Hematopoietic multipotent progenitor cell (in vitro differentiated cells): ENCODE measurements at places on chromosomes 1 and 21. TPM values are rescaled to one million over a fixed set of nuclear protein-coding genes. Genes with fewer than 3 reads are reported as not detected.

- no peak for DNase-seq
Observed at GRCh38 chr1:227242811-227243682, 75.2 kb downstream of the CDC42BPA start.

DNA sequence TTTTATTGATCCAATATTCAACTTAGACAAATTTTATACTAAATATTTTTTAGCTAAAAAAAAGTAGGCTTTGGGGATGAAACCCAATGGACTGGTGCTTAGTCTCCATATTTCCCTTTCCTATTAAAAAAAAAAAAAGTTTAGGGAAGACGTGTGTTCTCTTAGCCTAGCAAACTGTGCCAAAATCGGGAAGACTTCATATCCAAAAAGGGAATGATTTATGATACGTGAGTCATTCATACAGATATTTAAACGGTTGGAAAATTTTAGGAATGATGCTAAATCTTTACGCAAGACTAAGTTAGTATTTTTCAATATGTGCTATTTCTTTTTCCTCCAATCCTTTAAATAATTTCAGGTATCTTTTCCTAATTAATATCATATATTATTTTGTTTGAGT lies 50.7 kb downstream of the SPATA17 start:
- DNase-seq: no peak

GRCh38 chr1:181685211-181685610 lies 201.9 kb downstream of the CACNA1E start:
- no peak for DNase-seq

DNA sequence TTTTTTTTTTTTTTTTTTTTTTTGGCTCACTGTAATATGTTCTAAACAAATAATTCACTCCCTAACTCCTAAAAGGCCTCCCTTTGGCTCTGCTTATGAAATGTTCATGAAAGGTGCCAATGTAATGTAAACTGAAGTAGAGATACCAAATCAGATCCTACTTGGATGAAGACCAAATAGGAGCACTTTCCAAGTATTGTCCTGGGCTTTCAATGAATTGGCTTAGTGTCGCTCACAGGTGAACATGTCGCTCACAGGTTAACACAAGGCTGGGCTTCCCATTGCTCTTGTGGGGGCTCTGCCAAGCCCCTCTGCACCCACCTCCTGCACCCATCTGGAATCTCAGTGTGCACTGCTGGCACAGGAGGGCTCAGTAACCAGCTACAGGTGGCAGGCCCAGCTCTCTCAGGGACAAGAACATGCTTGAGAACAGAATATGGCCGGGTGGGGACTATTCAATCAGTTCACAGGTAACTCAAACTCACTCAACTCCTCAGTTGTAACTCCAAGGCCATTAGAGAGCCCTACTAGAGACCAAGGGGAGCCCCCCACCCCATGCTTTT lies 10.6 kb upstream of the CD58 start:
- DNase-seq: no peak

DNA sequence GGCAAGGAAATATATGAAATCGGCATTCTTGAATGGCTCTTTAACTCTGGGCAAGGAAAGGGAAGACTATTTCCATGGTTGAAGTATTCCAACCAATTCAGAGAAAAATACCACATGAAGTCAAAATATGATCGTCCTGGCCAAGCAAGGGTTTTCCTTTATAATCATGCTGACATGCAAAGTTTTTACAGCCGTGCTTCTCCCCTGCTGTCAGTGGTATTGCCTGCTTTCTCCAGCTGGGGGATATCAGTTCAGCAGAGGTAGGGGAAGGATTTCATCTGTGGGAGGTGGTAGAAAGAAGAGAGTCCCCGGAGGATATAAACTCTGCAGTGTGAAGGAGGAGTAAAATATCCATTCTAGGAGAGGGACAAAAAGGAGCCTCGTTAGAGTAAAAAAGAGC lies 322.8 kb downstream of the PAPPA2 start:
- no peak for DNase-seq

- DNase-seq: no peak
Observed at GRCh38 chr1:84083307-84083706, 60.8 kb upstream of the PRKACB start.

FAM229A gene
- 7.8 TPM for total RNA-seq

PEX14 gene
- total RNA-seq: 22.6 TPM

KRTAP21-2 gene
- total RNA-seq: not detected

EFNA1 gene
- 21.3 TPM for total RNA-seq

CYP4B1 gene
- total RNA-seq: not detected

FAAP20 gene
- 24.8 TPM for total RNA-seq

DNA sequence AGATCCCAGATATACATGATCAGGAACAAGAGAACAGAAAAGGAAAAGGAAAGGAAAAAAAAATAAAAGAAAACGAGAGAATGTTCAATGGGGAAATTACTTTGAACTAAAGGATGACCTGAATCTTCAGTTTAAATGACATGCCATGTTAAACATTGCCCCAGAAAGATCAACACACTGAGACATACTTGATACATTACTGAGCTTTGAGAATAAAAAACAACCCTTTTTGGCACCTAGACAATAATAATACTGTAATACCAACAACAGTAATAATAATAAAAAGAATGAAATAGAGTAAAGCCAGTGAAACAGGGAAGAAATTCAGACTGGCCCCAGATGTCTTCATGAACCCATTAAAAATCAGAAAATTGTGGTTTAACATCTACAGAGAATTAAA lies 44.8 kb downstream of the CLIC6 start:
- no peak for DNase-seq

DNA sequence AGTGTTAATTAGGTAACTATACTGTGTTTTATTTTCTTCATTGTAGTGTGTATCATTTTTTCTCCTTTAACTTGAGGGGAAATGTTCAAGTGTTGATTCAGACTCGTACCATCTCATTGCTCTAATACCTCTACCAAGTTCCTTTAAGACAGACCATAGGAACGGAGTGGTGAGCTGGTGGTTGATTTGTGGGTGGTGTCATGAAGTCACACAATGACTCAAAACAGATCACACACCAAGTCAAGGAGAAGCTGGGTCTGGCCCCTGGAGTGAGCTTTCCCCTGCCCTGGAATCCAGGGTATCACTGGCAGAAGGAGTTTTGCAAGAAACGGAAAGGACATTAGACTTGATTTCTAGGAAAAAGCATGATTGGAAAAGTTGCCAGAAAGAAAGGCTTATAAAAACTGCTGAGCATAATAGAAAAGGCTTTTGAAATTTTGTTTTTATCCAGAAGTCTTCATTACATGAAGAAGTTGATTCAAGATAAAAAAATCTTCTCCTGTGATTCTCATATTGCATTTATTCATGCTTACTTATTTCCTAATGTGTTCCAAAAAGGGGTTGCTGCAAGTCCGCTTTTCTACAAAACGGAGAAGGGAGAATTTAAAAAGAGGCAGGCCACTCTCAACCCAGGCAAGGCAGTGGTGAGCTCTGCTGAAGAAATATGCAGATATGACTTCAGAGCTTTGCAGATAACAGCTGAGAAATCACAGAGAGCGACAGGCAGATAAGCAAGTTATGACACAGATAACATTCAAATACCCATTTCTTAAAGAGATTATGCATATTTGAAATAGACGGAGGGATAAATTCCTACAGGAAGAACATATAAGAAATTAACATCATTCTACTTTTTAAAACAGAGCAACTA lies 79.7 kb downstream of the TBX19 start:
- no peak for DNase-seq

DNA sequence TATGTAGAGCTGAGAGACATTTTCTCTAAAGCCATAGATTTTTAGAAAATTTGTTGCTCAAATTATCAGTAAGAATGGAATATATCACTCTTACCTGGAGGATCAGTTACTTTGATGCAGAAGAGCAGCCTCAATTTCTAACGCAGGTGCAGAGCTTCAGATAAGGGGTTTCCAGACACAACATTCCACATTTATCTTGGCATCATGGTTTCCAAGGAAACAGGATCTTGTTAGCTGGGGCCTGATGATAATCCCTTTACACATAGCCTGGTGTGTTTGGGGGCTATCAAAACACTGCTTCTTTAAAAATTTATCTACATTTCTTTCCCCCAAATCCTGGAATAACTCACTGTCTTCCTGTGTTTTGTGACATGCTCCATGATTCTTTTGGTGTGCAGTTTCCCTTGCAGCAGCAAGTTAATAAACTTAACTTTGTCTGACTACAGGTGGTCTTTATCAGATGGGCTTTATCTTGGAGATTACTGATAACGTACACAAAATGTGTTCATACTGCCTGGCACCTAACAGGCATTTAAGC lies 2.7 kb upstream of the STX12 start:
- DNase-seq: no peak

- no peak for DNase-seq
Observed at GRCh38 chr1:241834733-241835377, 13.1 kb upstream of the EXO1 start.

DNA sequence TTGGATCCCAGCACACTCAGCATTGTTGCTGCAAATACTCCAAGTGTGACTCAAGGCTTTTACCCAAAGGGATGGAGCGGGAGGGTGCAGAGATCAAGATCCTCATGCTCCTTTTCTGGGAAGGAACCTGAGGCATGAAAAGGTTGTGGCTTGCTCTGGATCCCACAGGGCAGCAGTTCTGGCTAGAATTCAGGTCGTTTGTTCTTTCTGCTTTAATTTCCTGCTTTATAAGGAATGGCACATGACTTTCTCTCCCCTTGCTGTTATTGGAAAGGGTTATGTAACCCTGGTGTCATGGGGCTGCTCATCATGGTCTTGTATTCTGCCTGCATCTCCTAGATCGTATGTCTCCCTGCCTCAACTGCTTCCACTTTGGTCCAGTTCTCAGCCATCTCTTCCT lies 101.6 kb downstream of the NOS1AP start:
- DNase-seq: no peak

- DNase-seq: no peak
Observed at GRCh38 chr1:150568594-150568966, 10.8 kb downstream of the MCL1 start.

- no peak for DNase-seq
Observed at GRCh38 chr1:203428981-203429599, 46.5 kb upstream of the PRELP start.

- DNase-seq: no peak
Observed at GRCh38 chr1:173447224-173447623, 29.9 kb upstream of the PRDX6 start.

PDC gene
- total RNA-seq: not detected

DNA sequence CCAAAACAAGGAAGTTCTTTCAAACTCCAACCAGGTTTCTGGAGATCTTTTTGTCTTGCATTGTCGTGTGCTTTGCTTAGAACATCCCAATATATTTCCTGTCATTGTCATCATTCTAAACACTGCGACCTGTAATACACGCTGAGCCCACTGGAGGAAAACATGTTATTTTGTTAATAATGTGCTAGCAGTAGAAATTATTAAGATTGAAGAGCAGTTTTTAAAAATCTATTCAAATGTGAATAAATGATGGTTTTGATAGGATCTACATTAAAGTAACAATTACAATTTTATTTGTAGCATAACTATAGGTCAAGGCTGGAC lies 268.5 kb downstream of the PTPRC start:
- no peak for DNase-seq

G0S2 gene
- 5.1 TPM for total RNA-seq

CNN3 gene
- total RNA-seq: 6.2 TPM
